ENCODE measurements at places on chromosomes 7 and 10. TPM values are rescaled to one million over a fixed set of nuclear protein-coding genes. Genes with fewer than 3 reads are reported as not detected.

MRC1 gene
- not detected for total RNA-seq

LRRC18 gene
- not detected for total RNA-seq

GRCh38 chr10:131736321-131736980, 164.4 kb upstream of the PPP2R2D start:
- DNase-seq, result no peak
- H3K36me3 ChIP-seq, result no peaks in the 10 kb centered on the region
- no peak overlapping the region for H3K4me3 ChIP-seq
- no peak overlapping the region for H3K27ac ChIP-seq
- no peaks in the 10 kb centered on the region for H3K27me3 ChIP-seq

- 0 out of 2 replicates have a peak, but pooled peaks cover 1% of the 10 kb centered on the region for H3K27me3 ChIP-seq
- DNase-seq, result peak; percentile 67
- H3K4me1 ChIP-seq, result peaks cover 11% of the 10 kb centered on the region
- H3K27ac ChIP-seq, result no peak overlapping the region
- no peaks in the 10 kb centered on the region for H3K36me3 ChIP-seq
Measured at GRCh38 chr10:27723436-27723835, 22.2 kb downstream of the MKX start.

KLF14 gene
- total RNA-seq, result not detected

Data from IMR-90 (cell line).